ENCODE measurements at places on chromosomes 12 and 14.

GRCh38 chr12:46518729-46519128, 146.2 kb upstream of the SLC38A2 start:
- no peak for DNase-seq

DNA sequence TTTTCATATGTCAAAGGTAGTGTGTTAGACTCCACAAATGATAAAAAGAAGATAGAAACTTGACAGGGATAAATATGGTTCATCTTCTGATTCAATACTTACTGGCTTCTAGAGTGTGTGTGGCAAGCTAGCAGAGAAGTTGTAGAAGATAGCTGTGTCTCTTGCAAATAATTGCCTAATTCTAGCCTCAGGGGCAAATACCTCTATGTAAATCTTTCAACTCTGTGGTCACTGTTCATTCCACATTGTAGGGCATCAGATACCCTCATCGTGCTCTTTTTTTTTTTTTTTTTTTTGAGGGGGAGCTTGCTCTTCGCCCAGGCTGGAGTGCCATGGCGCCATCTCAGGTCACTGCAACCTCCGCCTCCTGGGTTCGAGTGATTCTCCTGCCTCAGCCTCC, 1.7 kb downstream of the OLR1 start:
- peak; percentile 38 for DNase-seq

DNA sequence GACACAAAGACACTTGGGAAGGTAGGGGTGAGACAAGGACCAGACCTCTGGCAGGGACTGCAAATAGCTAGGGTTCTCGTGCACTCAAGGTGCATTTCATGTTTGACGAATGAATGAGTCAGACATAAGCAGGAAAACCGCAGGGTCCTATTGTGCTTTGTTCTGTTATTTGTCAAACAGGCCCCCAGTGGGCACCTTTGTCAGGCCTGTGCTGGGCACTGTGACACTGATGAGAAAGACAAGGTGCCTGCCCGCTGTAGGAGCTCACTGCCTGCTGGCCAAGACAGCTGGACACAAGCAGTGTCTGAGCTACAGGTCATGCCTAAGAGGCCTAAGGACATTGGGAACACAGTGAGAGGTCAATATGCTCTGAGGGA, 2.3 kb downstream of the OTUB2 start:
- peak; percentile 93 for DNase-seq

- DNase-seq, result no peak
Observed at GRCh38 chr12:123059500-123059899, 79.0 kb downstream of the ARL6IP4 start.

- DNase-seq, result peak; percentile 62
Observed at GRCh38 chr12:16359512-16360491, 12.4 kb downstream of the MGST1 start.

- DNase-seq, result no peak
Observed at GRCh38 chr14:68864361-68864750, 71.5 kb upstream of the ZFP36L1 start.

GRCh38 chr12:105799103-105799502, 339.7 kb downstream of the NUAK1 start:
- no peak for DNase-seq

- DNase-seq, result no peak
Observed at GRCh38 chr12:46160101-46160980, 108.5 kb downstream of the SLC38A1 start.

DNA sequence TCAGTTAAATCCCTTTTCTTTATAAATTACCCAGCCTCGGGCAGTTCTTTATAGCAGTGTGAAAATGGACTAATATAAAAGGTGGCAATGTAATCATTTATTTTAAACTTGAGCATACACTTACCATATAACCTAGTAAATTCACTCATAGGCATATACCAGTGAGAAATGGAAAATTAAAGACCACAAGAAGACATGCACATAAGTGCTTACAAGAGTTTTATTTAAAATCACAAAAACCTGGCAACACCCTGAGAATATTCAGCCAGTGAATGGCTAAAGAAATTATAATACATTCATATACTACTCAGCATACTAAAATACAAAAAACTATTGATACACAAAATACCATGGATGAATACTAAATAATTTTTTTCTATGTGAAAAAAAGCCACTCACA, 1017.5 kb upstream of the TMEM132C start:
- no peak for DNase-seq

DNA sequence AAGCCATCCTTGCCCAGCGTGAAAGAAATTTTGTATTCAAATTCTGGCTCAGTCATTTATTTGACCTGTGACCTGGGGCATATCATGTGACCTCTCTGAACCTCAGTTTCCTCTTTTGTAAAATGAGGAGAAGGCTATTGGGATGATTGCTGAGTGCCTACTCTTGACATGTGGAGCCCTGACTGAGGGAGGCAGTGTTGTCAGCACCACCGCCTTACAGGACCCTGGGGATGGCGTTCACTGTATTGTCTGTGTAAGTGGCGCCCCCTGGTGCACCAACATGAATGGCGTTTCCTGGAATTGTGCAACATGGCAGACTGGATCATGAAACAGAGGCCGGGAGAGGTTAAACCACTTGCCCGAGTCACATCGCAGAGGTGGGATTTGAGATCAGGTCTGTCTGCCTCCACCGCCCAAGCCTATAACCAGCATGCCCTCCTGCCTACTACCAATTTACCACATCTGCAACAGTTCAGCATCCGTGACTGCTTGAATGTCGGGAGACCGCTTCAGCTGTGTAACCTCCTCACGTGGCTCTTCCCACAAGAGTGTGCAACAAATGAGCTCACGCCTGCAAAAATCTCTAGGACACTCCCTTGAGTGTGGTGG, 20.1 kb upstream of the CCDC63 start:
- peak; percentile 94 for DNase-seq

DNA sequence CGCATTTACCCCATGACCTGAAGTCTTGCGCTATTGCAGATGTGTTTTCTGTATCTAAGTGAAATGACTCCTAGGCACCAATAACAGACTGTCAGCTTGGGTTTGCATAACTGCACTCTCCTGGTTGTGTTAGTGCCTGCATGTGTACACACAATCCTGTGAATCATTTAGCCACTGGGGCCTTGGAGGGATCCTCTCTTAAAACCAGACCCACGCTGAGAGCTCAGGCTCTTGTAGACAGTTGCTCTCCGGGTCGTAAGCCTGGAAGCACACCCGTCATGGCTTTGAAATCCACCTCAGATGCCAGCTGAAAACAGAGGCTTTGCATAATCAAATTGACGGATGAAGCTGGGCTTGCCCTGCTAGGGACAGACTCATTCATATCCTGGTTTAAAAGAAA, 79.2 kb upstream of the RBM19 start:
- no peak for DNase-seq

- no peak for DNase-seq
Observed at GRCh38 chr12:65510584-65511050, 232.1 kb downstream of the MSRB3 start.

- no peak for DNase-seq
Observed at GRCh38 chr12:113467142-113467501, 4.5 kb downstream of the LHX5 start.

- DNase-seq, result no peak
Observed at GRCh38 chr12:79347866-79348265, 342.9 kb downstream of the PAWR start.

- no peak for DNase-seq
Observed at GRCh38 chr14:104138718-104139459, 502 bp downstream of the KIF26A start.

GRCh38 chr14:91303091-91303923, 58.8 kb upstream of the GPR68 start:
- DNase-seq, result peak; percentile 32

DNA sequence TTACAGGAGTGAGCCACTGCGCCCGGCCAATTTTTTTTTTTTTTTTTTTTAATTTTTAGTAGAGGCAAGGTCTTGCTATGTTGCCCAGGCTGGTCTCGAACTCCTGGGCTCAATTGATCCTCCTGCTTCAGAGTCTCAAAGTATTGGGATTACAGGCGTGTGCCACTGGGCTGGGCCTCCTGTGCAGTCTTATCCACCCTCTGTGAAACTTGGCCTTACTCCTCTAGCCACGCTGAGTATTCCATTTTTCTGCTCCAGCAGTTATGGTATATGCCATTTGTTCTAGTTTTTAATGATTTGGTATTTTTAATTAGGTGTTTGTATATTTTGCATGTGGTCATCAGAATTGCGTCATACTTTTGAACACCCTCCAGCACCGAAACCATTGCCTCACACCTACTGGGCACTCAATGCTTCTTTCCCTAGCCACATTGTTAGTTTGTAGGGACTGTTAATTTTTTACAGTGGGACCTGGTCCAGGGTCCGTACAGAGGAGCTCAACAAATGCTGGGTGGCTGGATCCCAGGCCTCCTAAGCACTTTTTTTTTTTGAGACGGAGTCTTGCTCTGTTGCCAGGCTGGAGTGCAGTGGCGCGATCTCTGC, 11.4 kb downstream of the RIOX1 start:
- no peak for DNase-seq

GRCh38 chr12:39028382-39028781, 123.0 kb upstream of the CPNE8 start:
- DNase-seq, result no peak

GRCh38 chr12:122996188-122996601, 15.7 kb downstream of the ARL6IP4 start:
- DNase-seq, result no peak

DNA sequence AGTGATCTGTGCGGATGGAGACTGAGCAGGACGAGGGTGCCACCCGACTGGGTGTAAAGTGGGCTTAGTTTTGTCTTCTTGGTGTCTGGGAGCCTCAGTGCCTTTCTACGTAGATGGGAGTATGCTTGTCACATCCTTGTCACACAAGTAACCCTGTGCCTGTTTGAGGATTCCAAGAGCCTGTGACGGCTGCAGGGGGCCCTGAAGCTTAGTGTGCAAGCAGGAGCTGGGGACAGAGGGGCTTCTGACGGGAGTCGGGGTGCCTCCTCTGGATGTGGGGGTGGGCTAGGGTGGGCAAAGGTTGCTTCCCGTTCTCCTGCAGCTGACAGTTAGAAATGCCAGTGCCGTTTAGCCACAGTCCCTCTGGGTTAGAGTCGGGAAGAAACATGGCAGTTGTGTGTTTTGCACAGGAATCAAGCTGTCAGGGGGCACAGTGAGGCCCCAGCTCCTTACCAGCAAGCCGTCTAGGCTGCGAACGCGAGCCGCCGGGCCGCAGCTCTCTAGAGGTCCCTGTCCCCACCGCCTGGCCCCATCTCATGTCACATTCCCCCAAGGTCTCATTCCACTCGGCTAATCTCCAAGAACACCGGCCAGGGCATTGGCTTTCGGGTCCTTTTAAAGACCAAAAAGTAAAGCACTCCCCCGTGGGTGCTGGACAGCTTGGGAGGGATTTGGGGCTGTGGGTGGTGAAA, 7.0 kb downstream of the RTL1 start:
- no peak for DNase-seq

DNA sequence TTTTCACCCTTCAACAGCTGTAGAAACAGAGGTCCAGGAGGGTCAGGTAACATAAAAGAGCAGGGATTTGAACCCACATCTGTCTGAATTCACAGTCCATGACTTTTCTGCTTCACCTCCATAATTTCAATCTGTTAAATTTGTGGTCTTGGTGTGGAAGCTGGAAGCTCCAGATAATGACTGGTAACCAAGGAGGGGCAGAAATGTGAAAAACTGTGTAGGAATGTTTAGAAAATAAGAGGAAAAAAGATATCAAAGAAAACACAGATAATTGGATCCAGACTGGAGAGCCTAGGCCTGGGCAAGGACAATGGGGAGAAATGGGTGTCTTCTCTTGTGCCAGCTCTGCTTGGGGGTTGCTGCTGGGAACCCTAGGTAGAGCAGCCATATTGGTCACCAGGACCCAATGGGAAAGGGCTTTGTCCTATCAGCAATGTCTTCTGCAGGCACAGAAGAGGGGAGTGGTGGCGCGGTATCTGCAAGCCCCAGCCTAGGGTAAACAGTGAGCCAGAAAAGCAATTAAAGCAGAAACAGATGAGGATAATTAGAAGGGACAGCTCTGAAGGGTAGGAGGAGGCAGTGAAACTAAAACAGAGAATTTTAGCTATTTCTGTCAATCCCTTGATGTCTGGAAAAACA, 54.3 kb upstream of the CCDC91 start:
- no peak for DNase-seq

- DNase-seq, result no peak
Observed at GRCh38 chr14:90426031-90426540, 29.3 kb downstream of the CALM1 start.

DNA sequence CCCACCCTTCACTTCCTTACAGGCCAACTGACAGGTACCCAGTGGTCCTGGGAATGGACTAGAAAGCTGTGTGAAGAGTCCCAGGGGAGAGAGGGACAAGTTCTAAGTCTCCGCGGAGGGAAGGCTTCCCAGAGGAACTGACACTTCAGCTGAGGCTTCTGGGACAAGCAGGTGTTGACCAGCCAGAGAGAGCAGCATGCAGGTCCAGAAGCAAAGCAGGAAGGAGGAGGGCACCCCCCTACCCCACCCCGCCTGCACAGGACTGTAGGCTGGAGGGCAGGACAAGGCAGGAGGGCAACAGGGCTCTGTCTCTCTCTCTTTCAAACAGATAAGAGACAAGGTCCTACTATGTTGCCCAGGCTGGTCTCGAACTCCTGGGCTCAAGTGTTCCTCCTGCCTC, 58.2 kb upstream of the CORO1C start:
- no peak for DNase-seq

GRCh38 chr12:56953314-56953713, 4.1 kb downstream of the RDH16 start:
- DNase-seq, result no peak

DNA sequence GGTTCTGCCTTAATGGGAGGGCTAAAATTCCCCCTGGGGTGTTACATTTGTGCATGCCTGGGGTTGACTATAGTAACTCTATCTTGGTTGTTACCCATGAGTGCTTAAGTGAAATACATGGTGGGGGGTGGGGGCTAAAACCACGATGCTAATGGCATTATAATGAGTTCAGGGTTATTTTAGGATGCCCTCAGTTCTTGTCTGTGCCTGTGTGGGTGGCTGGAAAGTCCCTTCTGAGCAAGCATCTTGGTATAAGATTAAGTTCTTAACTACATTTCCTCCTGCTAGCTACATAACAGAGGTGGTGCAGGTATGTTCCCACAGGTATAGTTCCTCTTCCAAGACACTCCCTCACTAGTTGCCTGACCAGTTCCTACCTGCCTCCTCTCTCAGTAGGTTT, 822.3 kb downstream of the LRFN5 start:
- no peak for DNase-seq

GRCh38 chr12:105330931-105331804, 677 bp downstream of the C12orf75 start:
- DNase-seq, result peak; percentile 19

DNA sequence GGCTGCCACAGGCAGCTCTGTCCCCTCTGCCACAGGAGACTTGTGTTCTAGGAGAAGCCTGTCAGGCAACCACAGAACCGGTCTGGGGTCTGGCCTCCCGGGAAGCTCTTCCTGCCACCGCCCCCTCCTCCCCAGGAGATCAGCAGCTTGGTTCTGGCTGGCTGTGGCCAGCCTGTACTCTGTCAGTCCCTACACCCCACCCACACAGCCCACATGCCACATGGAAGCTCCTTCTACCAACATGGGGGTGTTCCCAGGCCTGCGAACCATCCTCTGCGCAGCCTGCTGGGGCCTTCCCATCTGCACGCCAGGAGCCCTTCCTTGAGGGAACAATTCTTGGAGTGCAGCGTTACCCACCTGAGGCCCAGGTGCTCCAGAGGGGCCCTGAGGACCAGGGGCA, 16.8 kb downstream of the TMEM106C start:
- DNase-seq, result no peak

Data from PC-3 (cell line).